ENCODE measurements at places on chromosomes 6 and 20.
A peak's percentile ranks its signal among the peaks of the same experiment; 100 is the strongest.

DNA sequence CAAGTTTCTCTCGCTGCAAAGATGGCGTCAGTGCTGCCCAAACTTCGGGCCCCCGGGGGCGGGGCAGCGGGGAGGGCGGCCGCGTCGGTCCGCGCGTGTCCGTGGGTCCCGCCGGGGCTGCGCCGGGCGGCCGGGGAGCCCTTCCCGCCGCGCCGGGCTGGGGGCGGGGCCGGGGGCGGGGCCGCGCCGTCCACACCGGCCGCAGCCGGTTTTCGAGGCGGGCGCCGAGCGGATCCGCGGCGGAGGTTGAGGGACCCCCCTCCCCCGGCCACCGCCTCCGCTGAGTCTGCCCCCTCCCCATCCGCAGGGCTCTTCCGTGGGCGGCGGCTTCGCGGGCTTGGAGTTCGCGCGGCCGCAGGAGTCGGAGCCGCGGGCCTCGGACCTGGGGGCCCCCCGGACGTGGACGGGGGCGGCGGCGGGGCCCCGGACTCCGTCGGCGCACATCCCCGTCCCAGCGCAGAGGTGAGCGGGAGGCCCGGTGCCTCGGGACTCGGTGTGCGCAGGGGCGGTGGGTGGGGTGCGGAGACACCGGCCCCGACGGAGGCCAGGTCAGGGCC is 572 bp downstream of the SLC2A4RG start:
- no peak for DNase-seq

GRCh38 chr6:31737991-31738979 is 1.5 kb upstream of the MSH5 start:
- DNase-seq = peak; percentile 39

GRCh38 chr6:13407709-13408695 is 79.4 kb downstream of the GFOD1 start:
- no peak for DNase-seq

DNA sequence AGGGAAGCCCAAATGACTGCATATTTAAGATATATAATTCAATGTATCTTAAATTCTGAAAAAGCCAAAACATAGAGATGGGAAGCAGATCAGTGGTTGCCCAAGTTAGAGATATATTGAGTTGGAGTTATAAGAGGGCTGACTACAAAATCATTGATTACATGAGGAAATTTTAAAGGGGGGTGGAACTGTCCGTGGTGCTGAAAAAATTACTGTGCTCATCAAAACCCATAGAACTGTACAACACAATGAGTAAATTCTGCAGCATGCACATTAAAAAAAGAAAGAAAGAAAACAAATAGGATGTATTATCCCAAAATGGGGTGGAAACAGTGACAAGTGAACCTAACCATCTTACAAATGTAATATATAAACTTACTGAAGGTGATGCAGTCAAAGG is 100.9 kb downstream of the FUT9 start:
- DNase-seq = no peak

- DNase-seq = no peak
Measured at GRCh38 chr6:122207794-122208193, 191.7 kb upstream of the HSF2 start.

DNA sequence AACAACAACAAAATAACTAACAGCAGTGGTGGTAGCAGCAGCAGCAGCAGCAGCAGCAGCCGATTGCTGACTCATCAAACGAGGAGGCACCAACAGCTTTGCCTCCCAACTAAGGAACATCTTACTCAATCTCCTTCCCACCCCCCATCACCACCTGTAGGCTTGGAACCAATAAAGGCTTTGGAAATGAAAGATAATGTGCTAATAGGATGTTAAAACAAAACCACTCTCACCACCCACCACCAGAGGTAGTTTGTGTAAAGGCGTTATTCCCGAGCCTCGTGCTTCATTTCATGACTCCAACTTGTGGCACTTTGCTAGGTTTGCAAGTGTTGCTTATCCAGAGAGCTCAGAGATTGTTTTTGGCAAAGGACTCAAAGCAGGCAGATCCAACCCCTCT is 346.5 kb downstream of the CD83 start:
- DNase-seq = no peak

DNA sequence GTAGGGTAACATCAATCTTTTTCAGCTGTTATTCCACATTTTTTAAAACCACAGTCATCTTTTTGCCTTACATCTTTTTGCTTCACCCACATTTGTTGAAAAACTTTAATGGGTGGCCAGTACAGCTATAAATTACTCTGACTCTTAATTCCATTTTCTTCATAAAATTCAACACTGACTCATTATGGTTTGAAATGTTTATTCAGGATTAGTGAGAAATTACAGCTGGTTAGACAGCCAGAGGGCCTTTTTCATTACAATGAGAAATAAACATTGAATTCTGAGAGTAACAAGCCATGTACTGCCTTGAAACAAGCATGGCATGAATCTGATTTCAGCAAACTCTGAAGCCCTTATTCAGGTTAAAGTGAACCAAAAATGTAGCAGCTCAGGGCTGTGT is 19.5 kb downstream of the NDUFAF4 start:
- no peak for DNase-seq

GRCh38 chr20:8007490-8007889 is 12.1 kb downstream of the TMX4 start:
- no peak for DNase-seq

DNA sequence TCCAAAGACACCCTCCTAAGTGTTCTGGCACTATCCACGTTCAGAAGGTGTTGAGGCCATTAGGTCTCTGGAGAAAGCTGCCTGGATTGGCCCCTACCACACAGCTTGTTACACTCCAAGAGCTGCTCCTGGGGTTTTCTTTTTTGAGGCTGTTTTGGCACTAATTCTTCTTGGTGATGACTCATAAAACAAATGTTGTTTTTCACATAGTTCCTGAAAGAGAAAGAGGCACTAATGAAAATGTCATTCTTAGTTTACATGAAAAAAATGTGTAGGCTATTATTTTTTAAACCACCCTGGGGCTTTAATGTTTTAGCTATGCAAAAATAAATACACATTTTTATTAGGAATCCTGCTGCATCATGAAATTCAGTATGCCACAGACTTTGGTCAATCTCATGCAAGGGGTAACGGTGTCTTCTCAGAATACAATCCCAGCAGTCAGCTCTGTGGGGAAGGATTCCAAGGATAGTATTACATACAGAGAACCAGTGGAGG is 38.1 kb downstream of the TBPL1 start:
- DNase-seq = no peak

- no peak for DNase-seq
Measured at GRCh38 chr6:37321516-37322415, 32.0 kb upstream of the RNF8 start.
